ENCODE measurements at places on chromosomes 3 and 15. TPM values are rescaled to one million over a fixed set of nuclear protein-coding genes. Genes with fewer than 3 reads are reported as not detected.

ALG1L2 gene
- total RNA-seq, result 0.94 TPM

- no peak overlapping the region for H3K27ac ChIP-seq
- peak overlapping the region; percentile 67 for H3K4me3 ChIP-seq
- no peaks in the 10 kb centered on the region for H3K27me3 ChIP-seq
- DNase-seq, result peak; percentile 89
- no peaks in the 10 kb centered on the region for H3K4me1 ChIP-seq
- H3K36me3 ChIP-seq, result no peaks in the 10 kb centered on the region
Observed at GRCh38 chr3:8987645-8988383, 24.5 kb upstream of the RAD18 start.

OR5K2 gene
- total RNA-seq, result not detected

- no peaks in the 10 kb centered on the region for H3K27me3 ChIP-seq
- no peaks in the 10 kb centered on the region for H3K4me1 ChIP-seq
- no peak overlapping the region for H3K27ac ChIP-seq
Observed at GRCh38 chr3:143529018-143529478, 319.2 kb downstream of the SLC9A9 start.

DNA sequence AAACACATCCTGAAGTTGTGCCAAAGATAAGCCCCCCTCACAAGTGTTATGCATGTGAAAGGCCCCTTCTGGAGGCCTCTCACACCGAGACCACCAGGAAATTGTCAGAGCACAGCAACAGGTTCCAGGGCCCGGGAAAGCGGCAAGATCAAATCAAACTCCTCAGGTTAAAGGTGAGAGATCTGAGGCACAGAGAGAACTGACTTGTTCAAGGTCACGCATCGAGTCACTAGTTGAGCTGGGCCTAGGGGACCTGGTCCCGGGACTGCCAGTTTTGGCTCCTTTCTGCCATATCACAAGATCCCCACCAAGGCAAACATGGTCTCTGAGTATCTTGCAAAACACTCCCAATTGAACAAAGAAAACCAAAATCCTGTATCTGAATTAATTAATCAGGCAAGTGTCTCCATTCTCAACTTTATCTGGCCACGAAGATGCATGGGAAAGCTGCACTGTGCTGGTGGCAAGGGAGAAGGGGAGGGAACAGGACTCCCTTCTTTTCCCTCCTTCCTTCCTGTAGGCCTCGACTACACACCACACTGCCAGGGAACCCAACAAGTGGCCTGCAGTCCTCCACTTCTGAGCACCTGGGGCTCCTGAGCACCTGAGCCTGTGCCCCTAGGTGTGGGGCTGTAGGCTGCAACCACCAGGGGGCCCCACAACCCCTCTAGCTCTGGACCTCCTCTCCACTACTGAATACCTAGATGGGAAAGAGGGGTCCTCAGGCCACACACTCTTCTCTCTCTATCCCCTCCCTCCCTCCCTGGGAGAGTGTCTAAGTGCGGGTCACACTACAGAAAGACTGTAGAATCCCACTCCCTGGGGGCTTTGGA, 37.3 kb downstream of the ANP32A start:
- peaks cover 46% of the 10 kb centered on the region for H3K36me3 ChIP-seq
- no peak overlapping the region for H3K4me3 ChIP-seq
- no peaks in the 10 kb centered on the region for H3K27me3 ChIP-seq
- peak; percentile 80 for DNase-seq

DNA sequence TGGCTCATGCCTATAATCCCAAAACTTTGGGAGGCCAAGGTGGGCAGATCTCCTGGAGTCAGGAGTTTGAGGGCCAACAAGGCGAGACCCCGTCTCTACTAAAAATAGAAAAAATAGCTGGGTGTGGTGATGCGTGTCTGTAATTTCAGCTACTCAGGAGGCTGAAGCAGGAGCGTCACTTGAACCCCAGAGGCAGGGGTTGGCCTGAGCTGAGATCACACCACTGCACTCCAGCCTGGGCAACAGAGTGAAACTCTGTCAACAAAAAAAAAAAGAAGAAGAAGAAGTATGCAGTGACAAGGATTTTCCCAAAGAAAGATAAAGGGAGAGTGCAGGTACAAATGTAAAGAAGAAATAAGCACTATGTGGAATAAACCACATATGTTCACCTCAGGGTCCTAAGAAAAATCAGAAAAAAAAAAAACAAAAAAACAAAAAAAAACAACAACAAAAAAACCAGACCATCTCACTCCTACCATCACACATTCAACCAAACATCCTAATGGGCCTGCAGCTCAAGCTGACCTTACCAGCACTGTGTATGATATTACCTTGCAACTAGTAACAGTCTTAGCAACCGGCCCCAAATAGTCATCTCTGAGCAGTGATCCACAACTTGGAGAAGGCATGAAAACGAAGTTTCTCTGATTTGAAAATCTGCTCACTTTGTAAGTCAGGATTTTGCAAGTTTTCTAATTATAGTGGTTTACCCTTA, 296.7 kb upstream of the PROK2 start:
- no peak overlapping the region for H3K27ac ChIP-seq
- no peak overlapping the region for H3K4me3 ChIP-seq

All from H9 (cell line).